ENCODE measurements at places on chromosomes 1 and 21. TPM values are rescaled to one million over a fixed set of nuclear protein-coding genes. Genes with fewer than 3 reads are reported as not detected.

DNA sequence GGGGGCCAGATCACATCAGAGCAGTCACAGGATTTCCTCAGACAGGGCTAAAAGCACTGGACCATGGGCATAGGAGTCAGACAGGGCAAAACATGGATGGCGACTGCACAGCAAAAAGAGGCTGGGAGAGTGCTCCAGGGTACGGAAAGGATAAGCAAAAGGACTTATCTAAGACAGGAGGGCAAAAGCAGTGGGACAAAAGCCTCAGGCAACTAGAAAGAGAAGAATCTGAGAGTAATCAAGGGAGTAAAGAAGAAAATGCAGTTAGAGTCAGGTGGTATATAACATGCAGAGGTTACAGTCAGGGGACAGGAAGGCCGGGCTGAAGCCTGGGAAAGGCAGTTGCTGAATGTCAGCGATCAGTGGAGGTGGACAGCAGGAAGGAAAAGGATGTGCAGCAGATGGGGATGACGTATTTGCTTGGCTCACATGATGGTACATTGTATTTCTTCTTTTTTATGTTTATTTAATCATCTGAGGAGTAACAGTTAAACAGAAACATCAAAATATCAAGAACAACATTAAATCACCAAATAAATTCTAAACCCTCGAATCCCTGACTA lies 63.1 kb upstream of the CNN3 start:
- no peak for DNase-seq

- no peak for DNase-seq
Measured at GRCh38 chr1:211036381-211037060, 97.4 kb downstream of the KCNH1 start.

DNA sequence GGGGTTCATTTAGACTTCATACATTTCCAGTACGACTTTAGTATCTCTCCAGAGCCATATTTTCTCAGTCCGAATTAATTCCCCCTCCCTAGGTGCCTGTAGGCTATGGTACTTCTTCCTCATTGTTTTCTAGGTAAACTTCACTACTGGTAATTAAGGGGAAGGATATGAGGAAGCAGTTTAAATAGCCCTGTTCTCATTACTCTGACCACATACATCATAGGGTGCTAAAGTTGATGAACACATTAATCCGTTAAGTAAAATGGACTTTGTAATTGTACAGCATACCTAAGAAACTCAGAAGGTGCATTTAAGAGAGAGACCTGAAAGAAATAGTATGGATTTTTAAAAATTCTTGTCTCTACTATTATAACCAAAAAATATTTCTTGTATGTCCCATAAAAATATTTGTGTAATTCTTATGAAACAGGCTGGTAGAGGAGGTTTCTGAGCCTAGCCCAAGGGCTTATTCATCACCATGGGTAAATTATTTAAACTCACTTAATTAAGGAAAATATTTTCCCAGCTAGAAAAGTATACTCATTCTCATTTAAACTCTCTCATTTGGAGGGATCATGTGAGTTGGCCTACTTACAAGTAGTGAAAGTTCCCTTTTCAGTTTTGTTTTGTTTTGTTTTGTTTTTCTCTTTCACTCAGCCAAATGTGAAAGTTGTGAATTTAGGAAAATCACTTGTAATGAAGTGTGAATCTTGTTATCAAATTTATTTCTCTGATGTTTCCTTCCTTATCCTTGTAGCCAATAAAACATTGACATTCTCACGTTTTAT lies 2.0 kb downstream of the PRMT6 start:
- no peak for DNase-seq

DNA sequence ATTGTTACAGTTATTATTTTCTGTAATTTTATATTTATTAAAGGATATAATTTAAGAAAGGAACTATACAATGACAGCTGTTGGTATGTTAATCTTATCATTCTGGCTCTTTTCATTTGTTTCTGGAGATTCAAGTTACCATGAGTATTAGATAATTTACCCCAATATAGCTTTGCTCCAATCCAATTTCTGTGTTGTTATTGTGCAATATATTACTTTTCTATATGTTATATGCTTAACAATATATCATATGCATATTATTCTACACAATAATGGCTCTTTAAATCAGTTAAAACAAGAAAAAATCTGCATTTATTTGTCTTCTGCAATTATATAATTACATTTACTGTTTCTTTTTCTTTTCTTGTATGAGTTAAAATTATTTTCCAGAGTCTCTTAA lies 1650.9 kb downstream of the BRINP3 start:
- no peak for DNase-seq

DNA sequence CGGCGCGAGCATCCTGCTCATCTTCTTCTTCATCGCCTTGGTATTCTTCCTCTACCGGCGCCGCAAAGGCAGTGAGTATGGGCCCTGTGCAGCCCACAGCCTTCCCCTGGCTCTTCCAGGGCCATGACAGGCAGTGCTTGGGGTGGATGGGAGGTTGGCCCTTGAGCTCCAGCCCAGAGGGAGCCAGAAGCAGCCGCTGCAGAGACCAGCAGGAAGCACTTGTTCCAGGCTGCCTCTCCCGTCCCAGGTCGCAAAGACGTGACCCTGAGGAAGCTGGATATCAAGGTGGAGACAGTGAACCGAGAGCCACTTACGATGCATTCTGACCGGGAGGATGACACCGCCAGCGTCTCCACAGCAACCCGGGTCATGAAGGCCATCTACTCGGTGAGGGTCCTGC lies 87.3 kb upstream of the CD1D start:
- DNase-seq: no peak

DNA sequence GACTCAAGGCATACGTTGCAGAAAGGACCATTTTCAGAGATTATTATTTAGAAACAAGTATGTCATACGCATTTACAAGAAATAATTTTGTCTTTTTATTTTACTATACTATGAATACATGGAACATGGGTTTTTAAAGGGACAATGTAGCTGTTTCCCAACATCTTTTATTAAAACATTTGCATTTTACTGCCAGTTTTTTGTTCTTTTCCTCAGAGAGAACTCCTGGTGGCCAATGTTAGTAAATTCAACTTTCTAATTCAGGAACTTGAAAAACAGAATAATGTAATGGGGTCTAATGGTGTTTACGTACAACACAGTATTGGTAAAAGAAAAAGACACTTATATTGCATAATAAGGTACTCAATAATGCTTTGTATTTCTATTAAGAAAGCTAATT lies 14.9 kb downstream of the PRDM2 start:
- DNase-seq: no peak

DNA sequence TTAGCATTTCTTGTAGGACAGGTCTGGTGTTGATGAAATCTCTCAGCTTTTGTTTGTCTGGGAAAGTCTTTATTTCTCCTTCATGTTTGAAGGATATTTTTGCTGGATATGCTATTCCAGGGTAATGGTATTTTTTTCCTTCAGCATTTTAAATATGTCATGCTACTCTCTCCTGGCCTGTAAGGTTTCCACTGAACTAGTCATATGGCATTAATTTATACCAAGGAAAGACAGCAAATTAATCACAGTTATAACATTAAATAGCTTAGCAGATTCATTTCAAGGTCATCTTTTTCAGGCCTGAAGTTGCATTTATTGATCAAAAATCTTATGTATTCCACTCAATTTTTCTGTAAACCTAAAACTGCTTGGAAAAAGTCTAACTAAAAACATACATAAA lies 54.9 kb downstream of the AK5 start:
- DNase-seq: no peak

- no peak for DNase-seq
Measured at GRCh38 chr21:41685511-41686149, 81.2 kb downstream of the RIPK4 start.

GRCh38 chr21:36706482-36706852 lies 7.6 kb downstream of the SIM2 start:
- DNase-seq: no peak

- no peak for DNase-seq
Measured at GRCh38 chr1:39754026-39754570, 15.4 kb downstream of the PPIE start.

DNA sequence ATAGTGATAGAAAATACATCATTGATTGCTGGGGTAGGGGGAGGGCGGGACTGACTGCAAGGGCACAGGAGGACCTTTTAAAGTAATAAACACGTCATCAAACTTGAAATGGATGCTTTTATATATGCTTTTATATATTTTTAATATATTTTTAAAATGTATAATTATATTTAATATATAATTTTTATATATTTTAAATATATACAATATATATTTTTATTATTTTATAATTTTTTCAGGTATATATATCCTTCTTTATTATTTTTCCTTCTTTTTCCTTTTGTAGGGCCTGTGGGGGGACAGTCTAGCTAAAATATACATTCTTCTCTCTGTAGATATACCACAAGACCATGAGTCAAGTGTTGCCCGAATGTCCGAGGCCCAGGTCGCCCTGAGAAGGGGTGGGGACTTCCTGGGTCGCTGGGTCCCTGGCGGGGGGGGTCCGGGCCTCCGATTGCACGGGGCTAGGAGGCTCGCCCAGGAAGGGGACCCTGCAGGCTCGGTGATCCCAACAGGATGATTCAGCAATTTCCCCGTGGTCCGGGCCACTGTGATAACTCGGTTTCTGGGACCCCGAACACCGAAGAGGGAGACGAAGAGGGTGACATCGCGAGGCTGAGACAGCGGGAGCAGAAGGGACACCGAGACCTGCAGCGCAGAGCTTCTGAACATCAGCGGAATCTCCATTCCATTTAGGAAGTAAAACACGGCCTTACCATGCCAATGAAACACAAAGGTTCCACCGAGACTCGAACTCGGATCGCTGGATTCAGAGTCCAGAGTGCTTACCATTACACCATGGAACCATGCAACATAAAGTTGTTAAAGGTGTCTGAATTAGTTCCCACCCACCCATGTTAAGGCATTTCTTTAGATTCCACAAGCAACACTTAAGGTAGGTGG lies 112.5 kb upstream of the NBPF11 start:
- no peak for DNase-seq

DNA sequence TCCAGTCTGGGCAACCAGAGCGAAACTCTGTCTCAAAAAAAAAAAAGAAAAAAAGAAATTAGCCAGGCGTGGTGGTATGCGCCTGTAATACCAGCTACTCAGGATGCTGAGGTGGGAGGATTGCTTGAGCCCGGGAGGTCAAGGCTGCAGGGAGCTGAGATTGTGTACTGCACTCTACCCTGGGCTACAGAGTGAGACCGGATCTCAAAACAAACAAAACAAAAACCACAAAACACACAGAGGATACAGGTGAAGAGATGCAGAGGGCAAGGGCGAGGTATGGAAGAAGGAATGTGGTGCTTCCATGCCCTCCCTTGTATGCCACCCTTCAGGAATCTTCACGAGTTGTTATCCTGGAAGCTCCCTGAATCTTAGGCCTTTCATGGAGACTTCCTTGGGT lies 68.5 kb downstream of the NDUFS5 start:
- no peak for DNase-seq

DNA sequence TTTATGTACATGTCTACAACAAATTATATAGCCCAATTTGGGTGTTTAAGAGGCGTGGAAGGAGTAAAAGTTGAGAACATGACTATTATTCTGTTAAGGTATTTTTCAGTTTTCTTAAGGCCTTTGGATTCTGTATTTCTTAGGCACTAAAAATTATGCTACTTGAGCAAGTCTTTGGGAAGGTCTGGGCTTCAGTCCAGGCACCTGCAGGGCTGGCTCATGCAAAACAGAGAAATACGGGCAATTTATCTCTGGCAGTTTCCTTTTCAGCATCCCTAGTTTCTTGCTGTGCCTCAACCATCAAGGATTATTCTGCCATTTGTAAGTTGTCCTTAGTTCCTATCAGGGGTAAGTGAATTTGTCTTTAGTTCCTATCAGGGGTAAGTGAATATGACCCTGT lies 358.8 kb upstream of the B3GALT2 start:
- no peak for DNase-seq

DNA sequence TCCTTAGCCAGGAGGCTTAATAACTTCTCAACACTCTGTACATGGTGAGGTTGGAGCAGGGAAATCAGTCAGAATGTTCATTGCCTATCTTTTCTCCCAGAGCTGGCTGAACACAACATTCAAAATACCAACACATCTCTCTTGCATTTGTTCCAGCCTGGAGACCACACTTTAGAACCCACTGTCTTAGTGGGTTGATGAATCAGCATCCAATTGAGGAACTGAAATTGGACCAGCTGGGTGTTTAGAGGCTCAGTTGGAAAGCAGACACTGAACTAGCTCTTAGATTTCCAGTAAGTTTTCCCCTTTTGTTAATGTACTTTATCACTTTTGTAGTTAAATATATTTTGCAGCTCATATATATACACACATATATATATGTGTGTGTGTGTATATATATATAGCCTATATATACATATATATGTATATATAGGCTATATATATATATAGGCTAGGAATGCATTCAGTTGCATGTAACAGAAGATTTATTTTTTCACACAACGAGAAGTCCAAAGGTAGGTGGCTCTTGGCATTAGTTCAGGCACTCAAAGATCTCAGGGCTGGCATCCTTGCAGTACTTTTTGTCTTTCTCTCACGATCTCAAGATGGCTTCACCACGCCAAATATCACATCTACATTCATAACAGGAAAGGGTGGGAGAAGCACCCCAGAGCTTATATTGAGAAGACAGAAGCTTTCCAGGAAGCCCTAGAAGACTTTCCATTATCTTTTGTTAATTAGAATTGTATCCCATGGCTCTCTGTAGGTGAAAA lies 35.0 kb upstream of the HUNK start:
- no peak for DNase-seq

DNA sequence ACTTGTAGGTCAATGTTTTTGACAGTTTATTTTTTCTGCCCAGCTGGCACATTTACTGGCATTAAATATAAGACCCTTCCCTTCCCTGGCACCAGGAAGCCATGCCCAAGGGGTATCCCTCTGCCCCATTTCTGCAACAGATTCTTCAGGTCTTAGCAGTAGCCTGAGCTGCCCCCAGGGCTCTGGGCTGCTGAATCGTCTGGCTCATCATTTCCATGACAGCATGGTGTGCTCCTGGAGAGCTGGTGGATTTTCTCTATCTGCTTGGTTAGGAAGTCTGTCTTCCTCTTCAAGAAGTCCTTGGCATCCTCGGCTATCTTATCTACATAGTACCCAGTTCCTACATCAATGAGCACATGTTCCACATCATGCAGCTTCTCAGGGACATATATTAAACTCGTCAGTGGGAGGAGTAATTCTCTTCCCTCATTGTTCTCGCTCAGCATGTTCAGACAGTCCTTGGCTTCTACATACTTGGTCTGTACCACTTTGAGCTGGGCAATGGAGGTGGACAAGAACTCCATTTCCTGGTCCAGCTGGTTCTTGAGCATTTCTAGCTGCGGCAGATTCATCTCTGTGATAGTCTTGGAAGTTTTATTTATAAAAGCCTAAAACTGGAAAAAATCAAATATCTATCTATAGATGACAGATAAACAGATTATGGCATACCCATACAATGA lies 23.5 kb downstream of the MIA3 start:
- DNase-seq: no peak

The LHX4 gene
- 4.2 TPM for polyA plus RNA-seq

The GALNT2 gene
- 61.9 TPM for polyA plus RNA-seq

The ST7L gene
- 26.0 TPM for polyA plus RNA-seq

The TRIM67 gene
- 0.10 TPM for polyA plus RNA-seq

The SPRR3 gene
- 0.51 TPM for polyA plus RNA-seq

The IQCC gene
- polyA plus RNA-seq: 6.8 TPM

The C8A gene
- polyA plus RNA-seq: 0.06 TPM

The PCNX2 gene
- polyA plus RNA-seq: 16.4 TPM

The DNTTIP2 gene
- polyA plus RNA-seq: 70.4 TPM

The ATF6 gene
- polyA plus RNA-seq: 28.9 TPM
